Cardiac septum (tissue), 1 donor: ENCODE measurements at places on chromosomes 1 and 21. TPM values are rescaled to one million over a fixed set of nuclear protein-coding genes. Genes with fewer than 3 reads are reported as not detected.

- DNase-seq: no peak
These were observed 32.5 kb downstream of the RGS13 start for GRCh38 chr1:192668409-192668983.

DNA sequence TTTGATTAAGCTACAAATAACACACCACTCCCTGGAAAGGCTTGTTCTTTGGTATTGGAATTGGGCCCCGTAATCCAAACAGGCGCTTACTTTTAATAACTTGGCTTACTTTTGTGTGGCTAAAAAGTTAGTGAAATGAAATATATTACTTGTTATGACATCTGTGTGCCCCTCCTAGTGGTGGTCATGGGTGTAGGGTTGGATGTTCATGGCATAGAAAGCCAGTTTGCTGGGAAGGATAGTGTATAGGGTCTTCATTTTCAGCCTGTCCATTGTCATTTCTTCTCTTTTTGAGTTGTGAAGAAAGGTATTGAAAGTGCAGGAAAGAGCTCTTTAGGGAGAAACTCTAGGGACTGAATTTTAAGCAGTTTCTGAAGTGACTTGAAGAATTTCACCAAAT lies 5.9 kb downstream of the CDC14A start:
- no peak for DNase-seq

Gene LENEP
- total RNA-seq: not detected

Gene ATP1A4
- total RNA-seq: 1.0 TPM

Gene THEM5
- not detected for total RNA-seq
